ENCODE measurements at places on chromosomes 11 and 22. TPM values are rescaled to one million over a fixed set of nuclear protein-coding genes. Genes with fewer than 3 reads are reported as not detected.

SCGB1C1 gene
- not detected for total RNA-seq

ACRV1 gene
- 0.12 TPM for total RNA-seq

DGCR6L gene
- 42.8 TPM for total RNA-seq

CD81 gene
- 424 TPM for total RNA-seq

CD248 gene
- 0.02 TPM for total RNA-seq

ABCC8 gene
- total RNA-seq: 11.8 TPM

RIMBP3B gene
- 0.29 TPM for total RNA-seq

C11orf65 gene
- 0.19 TPM for total RNA-seq

TBC1D22A gene
- 9.0 TPM for total RNA-seq

MPEG1 gene
- total RNA-seq: not detected

ARHGAP42 gene
- total RNA-seq: 4.5 TPM

OR56B4 gene
- not detected for total RNA-seq

OR51I1 gene
- not detected for total RNA-seq

SHISA8 gene
- 0.18 TPM for total RNA-seq

POTEH gene
- not detected for total RNA-seq

OR5P2 gene
- total RNA-seq: not detected

OR51B2 gene
- not detected for total RNA-seq

RIBC2 gene
- 2.4 TPM for total RNA-seq

HOATZ gene
- not detected for total RNA-seq

MRGPRE gene
- 0.09 TPM for total RNA-seq

ARHGAP20 gene
- not detected for total RNA-seq

All from A549 treated with AZD2906 at 1 μM for 4 hours (cell line).